ENCODE measurements at places on chromosomes 11 and 22.

DNA sequence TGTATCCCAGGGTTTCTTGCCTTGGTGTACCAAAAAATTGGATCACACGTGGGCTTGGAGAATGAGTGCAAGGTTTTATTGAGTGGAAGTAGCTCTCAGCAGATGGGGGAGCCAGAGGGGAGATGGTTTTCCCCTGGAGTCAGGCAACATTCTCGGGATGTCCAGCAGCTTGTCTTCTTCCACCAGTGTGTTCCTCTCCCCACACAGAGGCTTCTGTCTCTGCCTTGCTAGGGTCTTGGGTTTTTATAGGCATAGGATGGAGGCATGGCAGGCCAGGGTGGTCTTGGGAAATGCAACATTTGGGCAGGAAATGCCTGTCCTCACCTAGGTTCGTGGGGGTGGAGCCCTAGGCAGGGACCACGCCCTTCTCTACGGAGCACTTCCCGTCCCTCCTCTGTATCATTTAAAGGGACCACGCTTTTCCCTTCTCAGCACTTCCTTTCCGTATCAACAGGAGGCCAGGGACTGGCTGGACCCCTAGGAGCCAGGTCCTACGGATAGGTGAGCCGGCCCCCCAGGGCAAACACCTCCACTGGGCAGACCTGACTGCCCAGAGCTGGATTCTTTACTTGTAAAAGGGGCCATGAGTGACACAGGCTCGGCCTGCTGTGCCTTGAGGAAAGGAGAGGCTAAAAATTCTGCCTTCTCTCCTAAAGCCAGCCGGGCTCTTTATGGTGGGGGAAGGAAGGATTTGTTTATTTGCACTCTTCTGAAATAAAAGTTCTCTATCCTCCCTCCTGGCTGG, 55.3 kb upstream of the CCDC188 start:
- peak; percentile 91 for DNase-seq

- DNase-seq = no peak
Measured at GRCh38 chr11:33696931-33697638, 3.5 kb downstream of the C11orf91 start.

DNA sequence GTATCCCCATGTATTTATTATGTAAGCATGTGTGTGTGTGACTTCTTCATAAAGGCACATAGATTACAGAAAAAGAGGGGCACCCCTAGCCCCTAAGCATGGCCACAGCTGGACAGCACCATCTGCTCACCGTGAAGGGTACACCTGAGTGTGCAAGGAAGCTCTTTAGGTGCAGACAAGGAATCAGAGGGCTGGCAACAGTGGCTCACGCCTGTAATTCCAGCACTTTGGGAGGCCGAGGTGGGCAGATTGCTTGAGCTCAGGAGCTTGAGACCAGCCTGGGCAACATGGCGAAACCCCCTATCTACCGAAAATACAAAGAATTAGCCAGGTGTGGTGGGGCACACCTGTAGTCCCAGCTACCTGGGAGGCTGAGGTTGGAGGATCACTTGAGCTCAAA, 56.3 kb downstream of the DGCR2 start:
- no peak for DNase-seq

GRCh38 chr22:49962751-49963646, 2.4 kb downstream of the PIM3 start:
- no peak for DNase-seq

- no peak for DNase-seq
Measured at GRCh38 chr11:102521121-102521520, 9.4 kb downstream of the MMP7 start.

DNA sequence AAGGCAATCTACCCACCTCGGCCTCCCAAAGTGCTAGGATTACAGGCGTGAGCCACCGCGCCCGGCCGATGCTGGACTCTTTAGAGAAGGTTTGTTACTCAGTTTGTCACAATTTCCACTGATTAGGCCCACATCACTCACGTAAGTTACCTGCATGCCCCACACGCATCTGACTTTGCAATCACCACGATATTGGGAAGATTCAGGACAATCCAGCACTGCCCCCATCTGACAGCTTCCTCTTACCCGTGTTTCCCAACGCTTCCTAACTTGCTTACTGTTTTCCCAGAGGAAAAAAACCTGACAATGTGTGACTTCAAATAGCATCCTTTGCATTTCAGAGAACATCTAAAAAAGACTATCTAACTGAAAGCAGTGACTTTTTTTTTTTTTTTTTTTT, 21.8 kb upstream of the EIF3M start:
- no peak for DNase-seq

GRCh38 chr22:46407748-46408147, 72.2 kb downstream of the TRMU start:
- DNase-seq = no peak

GRCh38 chr22:30262917-30263741, 3.5 kb downstream of the OSM start:
- peak; percentile 76 for DNase-seq

DNA sequence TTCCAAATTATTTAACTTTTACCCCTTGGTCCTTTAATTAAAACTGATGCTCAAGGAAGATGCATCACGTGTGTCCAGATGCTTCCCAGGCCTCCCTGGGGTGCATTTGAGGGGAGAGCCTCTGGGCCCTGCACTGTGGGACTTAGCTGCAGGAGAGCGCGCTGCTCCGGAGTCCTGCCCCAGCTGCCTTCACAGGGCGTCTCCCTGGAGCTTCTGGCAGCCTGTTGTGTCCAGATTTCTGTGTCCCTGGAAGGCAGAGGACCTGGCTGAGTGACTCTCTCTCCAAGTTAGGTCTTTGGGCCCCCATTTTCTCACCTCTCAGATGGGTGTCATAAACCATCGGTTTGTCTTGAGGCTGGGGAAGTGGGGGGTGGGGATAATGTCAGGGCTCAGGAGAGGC, 3.0 kb downstream of the ARHGAP8 start:
- peak; percentile 51 for DNase-seq

DNA sequence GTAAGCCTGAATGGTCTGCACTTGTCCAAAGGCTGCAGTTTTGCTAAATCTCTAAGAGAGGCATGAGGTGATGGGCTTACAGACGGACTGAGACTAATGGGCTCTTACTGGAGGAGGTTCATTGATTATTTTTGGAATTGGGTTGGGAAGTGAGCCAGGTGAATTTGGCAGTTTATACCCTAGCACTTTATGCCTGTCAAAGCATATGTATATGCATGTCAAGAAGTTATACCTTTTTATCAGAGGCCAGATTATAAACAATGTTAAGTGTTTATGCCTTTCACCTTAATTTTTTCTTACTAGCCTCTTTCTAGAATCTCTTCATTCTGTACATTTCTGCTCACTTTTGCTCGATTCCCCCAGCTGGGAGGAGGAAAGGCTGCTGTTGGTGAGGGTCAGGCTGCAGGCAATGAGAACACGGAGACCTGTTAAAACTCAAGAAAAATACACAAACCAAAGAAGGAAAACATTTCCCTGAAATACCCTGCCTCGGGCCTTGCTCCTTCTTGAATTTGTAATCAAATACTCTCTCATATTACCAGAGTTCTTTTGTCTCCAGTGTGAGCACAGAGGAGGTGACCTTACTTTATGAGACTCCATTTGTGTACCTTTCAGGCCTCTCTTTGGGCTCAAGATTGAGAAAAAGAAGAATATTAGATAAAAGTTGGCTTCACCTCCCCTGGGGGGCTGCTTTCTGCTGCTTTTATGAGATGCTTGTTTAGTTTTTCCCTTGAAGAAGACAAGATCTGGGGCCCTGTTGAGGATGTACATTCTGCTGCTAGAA, 19.6 kb downstream of the NAT10 start:
- DNase-seq = no peak

GRCh38 chr11:19953336-19953735, 206.9 kb downstream of the DBX1 start:
- DNase-seq = no peak

DNA sequence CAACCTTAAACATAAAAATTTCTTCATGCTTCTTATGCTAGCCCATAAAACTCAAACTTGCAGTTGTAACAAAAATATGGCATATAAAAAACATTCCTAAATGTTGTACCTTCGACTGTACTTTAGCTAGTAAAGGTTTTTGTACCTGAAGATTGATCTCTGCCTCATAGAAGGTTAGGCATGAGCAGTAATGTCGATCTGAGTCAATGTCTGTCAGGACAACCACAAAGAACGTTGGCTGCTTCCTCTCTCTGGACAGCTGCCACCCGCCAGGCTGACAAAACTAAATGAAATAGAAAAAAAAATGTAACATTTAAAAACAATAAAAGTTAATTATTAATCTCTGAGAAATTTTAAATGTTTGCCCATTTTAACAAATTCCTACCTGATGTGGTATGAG, 251.3 kb downstream of the SBF2 start:
- DNase-seq = no peak

- no peak for DNase-seq
Measured at GRCh38 chr22:42091455-42091782, 847 bp upstream of the NDUFA6 start.

GRCh38 chr11:96132437-96132836, 208.5 kb upstream of the MTMR2 start:
- DNase-seq = no peak

- no peak for DNase-seq
Measured at GRCh38 chr22:46823248-46823647, 60.8 kb downstream of the TBC1D22A start.

- no peak for DNase-seq
Measured at GRCh38 chr11:58919980-58920379, 19.3 kb upstream of the GLYATL1 start.

DNA sequence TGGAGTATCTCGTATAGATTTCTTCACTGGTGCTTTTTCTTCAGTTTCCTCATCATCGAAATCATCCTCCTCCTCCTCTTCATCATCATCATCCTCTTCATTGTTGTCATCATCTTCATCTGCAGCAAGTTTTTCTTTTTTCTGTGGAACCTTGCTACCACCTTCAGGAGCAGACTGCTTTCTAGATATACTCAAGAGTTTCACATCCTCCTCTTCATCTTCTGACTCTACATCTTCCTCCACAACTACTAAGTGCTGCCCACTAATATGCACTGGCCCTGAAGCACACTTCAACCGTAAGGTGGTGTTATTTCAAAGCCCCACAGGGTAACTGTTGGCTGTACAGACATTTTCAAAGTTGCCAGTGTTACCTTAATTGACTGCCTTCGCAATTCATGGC, 17.1 kb downstream of the OR2AT4 start:
- no peak for DNase-seq

- no peak for DNase-seq
Measured at GRCh38 chr22:36411589-36412258, 24.0 kb upstream of the MYH9 start.

GRCh38 chr11:110830344-110830743, 118.1 kb upstream of the ARHGAP20 start:
- DNase-seq = no peak

DNA sequence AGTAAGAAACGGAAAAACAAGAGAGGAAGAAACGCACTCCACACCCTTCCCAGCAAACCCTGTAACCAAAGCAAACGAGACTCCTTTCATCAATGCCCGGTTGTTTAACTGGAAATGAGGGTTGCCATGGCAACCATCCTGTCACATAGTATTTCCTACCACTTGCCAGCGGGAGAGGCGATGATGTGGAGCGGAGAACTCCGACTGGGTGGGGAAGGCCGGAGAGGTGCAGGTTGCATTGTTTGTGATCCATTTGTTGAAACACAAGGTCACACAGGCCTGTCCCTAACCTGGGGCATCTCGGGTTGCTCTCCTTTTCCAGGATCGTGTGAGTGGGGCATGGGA, 609.9 kb downstream of the BUD13 start:
- DNase-seq = peak; percentile 50

GRCh38 chr22:23542933-23543332, 37.2 kb downstream of the IGLL1 start:
- DNase-seq = no peak

DNA sequence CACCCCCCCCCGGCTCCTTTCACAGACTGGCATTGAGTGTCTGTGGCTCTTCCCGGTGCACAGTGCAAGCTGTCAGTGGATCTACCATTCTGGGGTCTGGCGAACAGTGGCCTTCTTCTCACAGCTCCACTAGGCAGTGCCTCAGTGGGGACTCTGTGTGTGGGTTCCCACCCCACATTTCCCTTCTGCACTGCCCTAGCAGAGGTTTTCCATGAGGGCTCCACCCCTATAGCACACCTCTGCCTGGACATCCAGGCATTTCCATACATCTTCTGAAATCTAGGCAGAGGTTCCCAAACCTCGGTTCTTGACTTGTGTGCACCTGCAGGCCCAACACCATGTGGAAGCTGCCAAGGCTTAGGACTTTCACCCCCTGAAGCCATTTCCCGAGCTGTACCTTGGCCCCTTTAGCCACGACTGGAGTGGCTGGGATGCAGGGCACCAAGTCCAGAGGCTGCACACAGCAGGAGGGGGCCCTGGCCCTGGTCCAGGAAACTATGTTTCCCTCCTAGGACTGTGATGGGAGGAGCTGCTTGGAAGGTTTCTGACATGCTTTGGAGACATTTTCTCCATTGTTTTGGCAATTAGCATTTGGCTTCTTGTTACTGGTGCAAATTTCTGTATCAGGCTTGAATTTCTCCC, 26.0 kb downstream of the BCL2L13 start:
- no peak for DNase-seq

GRCh38 chr11:132006884-132007580, 636.6 kb downstream of the NTM start:
- DNase-seq = no peak
